Stimulated activated CD8-positive, alpha-beta memory T cell treated with anti-CD3 and anti-CD28 coated beads, Interleukin-7, amount 100 ng/mL, for 1 hour (primary cell): ENCODE measurements at places on chromosomes 6 and 20.

DNA sequence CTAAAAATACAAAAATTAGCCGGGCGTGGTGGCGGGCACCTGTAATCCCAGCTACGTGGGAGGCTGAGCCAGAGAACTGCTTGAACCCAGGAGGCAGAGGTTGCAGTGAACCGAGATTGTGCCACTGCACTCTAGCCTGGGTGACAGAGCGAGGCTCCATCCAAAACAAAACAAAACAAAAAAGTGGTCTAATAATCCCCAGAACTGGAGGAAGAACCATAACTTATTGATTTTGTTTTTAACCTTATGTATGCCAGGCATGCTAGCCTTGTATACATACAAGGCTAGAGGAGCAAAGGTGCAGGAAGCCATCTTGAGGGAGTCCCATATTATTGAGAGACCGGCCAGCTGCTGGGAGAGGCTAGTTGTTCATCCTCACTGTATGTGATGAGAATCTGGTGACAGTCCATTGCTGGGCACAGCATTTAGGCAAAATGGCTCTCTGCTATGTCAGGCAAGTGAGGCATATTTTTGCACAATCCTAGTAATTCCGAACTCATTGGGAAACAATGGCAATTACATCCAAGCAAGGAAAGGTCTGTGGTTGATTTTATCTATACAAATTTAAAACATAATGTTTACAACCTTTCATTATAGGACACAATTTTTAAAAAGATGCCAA is 18.0 kb downstream of the HFE start:
- no peak for DNase-seq

DNA sequence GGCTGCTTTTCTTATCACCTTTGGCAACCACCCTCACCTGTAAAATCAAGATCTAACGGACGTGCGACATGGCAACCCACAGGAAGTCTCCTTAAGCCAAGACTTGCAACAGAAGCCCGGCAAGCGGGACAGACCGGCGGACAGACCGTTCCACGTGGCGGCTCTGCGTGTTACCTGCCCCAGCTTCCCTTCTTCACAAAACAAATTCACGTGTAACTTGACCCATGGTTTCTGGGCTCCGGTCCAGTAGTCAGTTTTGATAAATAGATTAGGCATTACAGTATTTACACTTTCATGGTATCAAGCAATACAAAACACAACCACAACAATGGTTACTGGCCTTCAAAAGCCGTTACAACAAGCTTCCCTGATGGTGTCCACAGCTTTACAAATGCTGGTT is 133.8 kb downstream of the PRND start:
- no peak for DNase-seq

DNA sequence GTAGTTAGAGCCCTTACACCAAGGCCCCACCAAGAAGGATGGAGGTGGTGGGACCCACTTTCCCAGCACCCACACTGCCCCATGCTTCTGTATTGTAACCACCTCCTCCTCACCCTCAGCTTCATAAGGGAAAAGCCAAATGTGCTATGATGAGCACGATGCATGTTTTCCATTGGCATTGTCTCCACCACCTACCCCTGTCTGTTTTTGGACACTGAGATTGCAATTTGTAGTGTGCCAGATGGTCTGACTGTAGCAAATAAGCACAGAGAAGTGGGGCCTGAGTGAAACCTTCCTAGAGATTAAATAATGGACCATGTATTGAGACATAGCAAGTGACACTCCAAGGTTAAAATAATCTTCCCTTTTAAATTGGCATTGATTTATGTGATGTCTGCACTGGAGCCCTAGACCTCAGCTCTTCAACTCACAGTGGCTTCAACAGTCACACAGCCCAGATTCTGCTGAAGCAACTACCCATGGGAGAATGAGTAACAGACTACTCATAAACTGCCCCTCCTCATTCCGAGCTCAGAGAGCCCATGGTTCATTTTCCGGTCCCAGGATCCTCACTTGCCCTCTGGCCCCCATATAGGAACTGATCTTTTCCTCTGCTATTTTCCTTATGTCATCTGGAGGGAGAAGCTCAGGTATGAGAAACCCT is 177.9 kb downstream of the COL9A1 start:
- no peak for DNase-seq

- no peak for DNase-seq
Observed at GRCh38 chr6:148583631-148584030, 163.2 kb upstream of the UST start.

- DNase-seq: peak; percentile 9
Observed at GRCh38 chr6:2245877-2246863, 765 bp upstream of the GMDS start.

GRCh38 chr6:52286798-52287432 is 2.4 kb upstream of the MCM3 start:
- DNase-seq: no peak

GRCh38 chr6:63213325-63213724 is 2.1 kb downstream of the FKBP1C start:
- DNase-seq: no peak

DNA sequence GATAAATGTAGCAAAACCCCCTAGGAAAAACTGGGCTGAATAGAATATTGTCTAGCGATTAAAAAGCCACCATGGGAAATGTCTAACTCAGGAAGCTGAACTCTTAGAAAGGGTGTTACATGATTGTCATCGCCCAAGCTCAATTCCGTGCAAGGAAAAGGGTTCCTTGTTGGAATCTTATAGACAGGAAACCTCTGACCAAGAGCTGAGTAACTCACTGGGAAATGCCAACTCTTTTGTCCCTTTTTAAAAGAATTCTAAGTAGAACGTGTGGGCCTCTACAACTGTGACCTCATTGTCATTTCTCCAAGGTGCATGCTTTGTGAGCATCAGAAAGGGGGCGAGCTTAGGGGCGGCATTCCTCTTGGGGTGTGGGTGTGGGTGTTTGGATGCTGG is 88.1 kb downstream of the SYNJ2 start:
- DNase-seq: no peak

- DNase-seq: no peak
Observed at GRCh38 chr6:86934365-86934764, 3.0 kb upstream of the HTR1E start.

DNA sequence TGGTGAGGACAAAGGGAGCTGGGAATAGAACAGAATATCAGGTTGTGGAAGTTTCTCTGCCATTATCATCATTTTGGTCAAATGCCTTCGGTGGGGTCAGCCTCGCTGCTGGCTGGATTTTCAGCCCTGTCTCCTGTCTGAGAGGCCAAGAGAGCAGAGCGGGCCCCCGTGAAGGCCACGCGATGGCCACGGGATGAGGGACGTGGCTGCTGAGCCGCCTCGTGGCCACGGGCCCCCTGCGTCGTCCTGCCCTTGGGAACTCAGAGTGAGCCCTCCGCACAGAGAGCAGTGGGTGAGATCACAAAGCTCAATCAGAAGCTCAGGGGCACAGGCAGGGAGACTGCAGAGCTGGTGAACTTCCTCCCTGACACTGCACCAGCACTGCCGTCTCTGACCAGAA is 363.7 kb downstream of the CDH4 start:
- DNase-seq: no peak

DNA sequence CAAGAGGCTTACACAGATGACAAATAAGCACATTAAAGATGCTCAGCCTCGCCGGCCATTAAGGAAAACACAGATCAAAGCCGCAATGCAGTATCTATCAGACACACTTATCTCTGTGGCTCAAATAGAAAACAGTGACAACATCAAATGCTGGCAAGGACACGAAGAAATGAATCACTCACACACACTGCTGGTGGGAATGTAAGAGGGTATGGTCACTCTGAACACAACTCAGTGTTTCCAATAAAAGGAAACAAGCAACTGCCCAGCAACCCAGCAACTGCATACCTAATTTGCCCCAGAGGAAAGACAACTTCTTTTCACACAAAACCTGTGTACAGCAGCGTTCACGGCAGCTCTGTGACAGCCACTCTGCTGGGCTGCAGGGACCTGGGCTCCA is 155.8 kb downstream of the WDR27 start:
- DNase-seq: no peak

- DNase-seq: no peak
Observed at GRCh38 chr6:9025796-9026394, 590.5 kb upstream of the SLC35B3 start.

DNA sequence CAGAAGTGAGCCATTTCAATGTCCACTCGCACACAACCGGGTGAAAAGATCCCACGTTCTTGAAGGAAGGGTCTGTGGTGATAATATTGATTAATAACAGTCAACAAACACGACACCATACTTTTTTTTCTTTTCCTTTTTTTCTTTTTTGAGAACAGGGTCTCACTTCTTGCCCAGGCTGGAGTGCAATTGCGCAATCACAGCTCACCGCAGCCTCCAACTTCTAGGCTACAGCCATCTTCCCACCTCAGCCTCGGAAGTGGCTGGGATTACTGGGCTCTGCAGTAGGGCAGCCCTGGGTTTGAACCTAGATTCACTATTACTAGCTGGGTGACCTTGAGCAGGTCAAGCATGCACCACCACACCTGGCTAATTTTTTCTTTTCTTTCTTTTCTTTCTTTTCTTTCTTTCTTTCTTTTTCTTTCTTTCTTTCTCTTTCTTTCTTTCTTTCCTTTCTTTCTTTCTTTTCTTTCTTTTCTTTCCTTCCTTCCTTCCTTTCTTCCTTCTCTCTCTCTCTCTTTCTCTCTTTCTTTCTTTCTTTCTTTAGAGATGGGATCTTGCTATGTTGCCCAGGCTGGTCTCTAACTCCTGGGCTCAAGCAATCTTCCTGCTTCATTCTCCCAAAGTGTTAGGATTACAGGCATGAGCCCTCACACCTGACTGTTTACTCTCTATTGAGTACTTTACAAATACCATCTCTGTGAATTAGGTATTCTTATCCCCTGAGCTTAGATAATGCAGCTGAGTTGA is 123.9 kb downstream of the SNX5 start:
- no peak for DNase-seq

- no peak for DNase-seq
Observed at GRCh38 chr6:25167961-25168360, 111.2 kb upstream of the CARMIL1 start.

GRCh38 chr6:142195862-142196541 is 48.9 kb downstream of the VTA1 start:
- no peak for DNase-seq

GRCh38 chr20:62735331-62735821 is 26.7 kb downstream of the NTSR1 start:
- DNase-seq: no peak

- no peak for DNase-seq
Observed at GRCh38 chr6:34378470-34378869, 14.0 kb downstream of the NUDT3 start.

DNA sequence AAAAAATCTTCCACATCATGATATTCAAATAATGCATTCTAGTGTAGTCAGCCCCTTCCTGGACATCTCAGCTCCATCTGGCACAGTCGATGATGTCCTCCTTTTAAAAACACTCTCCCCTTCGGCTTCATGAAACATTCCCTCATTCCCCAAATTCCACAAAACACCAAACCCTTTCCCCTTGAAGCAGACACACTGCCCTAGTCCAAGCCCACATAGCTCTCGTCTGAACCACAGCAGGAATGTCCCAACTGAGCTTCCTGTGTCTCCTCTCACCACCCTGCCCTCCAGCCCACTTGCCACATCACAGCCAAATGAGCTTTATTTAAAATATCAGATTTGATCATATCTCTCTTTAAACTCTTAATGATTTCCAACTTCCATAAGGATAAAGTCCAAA is 106.4 kb upstream of the CARMIL1 start:
- no peak for DNase-seq

DNA sequence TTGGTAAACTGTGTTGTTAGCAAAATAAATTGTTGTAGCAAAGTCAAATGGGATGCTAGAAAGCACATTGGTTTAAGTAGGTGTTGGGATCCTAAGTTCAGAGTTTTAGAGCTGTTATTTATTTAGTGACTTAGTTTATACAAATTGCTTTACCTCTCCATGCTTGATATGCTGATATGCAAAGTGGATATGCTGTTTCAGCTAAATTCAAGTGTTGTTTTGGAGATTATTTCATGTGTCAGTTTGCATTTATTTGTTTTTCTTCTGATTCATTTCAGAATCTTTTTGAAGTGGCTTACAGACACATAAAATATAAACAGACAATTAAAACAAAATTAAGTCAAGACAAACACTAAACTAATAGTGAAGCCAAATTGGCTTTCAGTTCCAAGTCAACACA is 203.5 kb downstream of the ADGRB3 start:
- no peak for DNase-seq

DNA sequence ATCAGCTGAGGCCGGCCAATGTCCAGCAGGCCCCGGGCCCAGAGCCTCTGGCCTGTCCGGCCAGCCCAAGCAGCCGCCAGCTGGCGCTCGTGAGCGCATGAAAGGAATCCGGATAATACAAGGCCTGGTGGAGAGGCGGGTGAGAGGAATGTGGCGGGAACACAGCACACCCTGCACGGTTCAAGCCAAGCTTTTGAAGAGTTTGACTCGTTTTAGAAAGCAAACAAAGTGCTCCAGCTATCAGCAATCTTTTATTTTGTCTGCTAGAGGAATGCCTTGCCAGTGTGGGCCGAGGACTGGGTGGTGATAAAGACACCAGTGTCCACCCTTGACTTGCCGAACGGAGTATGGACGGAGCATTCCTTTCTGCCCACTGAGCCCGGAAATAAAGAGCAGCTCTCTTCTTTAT is 9.3 kb upstream of the NEDD9 start:
- DNase-seq: no peak

DNA sequence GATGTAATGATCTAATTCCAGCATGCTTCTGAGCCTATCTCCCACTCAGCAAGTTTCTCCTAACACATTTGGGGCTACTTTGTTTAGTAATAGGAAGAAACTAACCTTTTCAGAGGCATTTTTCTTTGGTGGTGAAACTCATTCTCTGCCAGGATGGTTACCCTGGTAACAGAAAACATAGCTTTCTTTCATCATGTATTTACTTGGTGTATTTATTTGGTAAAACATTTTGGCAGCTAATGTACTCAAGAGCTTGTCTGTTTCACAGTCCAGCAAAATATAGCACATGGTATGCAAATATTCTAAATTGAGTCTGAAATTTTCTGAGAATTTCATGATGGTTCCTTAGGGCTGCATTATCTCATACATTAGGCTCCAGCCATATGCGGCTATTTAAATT is 100.0 kb downstream of the SLC35B3 start:
- no peak for DNase-seq

DNA sequence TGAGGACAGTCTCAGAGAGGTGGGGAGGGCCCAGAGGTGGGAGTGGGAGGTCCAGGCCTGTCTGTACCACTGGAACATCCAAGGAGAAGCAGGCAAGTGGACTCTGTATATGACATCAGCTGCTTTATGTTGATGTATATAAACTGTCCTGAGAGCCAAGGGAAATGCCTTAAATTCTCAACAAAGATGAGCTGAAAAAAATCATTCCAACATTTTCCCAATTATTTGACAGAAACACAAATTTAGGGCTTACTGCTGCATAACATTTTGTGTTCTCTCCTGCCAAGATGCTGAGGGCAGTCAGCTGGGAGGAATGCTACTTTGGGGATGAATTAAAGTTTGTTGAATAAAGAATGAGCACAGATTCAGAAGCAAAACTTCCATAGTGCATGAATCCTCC is 52.8 kb downstream of the FOXC1 start:
- DNase-seq: no peak
